CD4-positive, alpha-beta T cell treated with Interleukin-6 at 100 ng/mL for 8 hours (primary cell): ENCODE measurements at places on chromosomes 2 and 18.

DNA sequence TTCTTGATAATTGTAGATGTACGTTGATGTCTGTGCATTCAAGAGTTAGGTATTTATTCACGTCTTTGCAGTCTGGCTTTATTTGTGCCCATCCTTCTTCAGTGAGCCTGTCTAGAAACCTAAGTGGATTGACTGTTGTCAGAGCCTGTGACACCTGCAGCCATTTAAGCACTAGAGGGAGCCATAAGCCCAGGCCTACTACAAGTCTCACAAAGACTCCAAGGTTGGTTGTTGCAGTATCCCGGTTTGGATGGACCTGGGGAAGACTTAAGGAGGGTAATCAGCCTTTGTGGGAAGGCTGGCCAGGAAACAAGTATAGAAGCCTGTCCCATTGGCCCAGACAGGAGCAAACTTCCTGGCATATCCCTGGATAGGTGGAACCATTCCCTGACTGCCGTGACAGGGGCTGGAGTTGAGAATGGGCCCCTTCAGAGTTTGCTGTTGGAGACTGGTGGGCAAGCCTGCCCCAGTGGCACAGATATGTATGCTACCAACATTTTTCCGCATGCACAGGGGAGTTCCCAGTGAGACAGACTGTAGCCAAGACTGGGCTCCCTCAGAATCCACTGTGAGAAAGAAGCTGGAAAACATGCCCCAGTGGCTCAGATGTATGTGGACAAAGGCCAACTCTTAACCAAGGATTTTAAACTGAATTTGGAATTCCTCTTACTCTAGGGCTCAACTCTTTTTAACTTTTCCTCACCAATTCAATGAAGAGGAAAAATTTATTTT is 9.3 kb upstream of the LRRC30 start:
- no peak for DNase-seq

DNA sequence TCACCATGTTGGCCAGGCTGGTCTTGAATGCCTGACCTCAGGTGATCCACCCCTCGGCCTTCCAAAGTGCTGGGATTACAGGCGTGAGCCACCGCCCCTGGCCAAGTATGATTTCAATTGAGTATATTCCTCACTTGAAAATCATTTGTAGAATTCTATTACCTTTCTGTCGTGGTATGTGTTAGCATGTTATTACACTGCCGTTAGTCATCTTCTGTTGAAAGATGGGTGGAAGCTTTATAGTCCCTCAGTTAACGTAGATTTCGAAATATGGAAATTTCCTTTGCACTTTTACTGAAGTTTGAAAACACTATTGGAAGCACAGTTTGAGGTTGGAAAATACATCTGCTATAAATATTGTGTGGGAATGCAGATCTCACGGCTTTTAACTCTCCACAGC is 14.7 kb downstream of the NIFK start:
- no peak for DNase-seq

GRCh38 chr2:172792711-172793110 is 57.1 kb downstream of the RAPGEF4 start:
- DNase-seq: no peak

GRCh38 chr2:118942031-118942430 is at the start of gene MARCO:
MARCO (plus strand) TSS chr2:118942194; CDS start chr2:118942301, 107 bp downstream.
- DNase-seq: no peak

GRCh38 chr18:22683786-22684185 is 249.3 kb upstream of the RBBP8 start:
- no peak for DNase-seq
